ENCODE measurements at places on chromosomes 6 and 20.

DNA sequence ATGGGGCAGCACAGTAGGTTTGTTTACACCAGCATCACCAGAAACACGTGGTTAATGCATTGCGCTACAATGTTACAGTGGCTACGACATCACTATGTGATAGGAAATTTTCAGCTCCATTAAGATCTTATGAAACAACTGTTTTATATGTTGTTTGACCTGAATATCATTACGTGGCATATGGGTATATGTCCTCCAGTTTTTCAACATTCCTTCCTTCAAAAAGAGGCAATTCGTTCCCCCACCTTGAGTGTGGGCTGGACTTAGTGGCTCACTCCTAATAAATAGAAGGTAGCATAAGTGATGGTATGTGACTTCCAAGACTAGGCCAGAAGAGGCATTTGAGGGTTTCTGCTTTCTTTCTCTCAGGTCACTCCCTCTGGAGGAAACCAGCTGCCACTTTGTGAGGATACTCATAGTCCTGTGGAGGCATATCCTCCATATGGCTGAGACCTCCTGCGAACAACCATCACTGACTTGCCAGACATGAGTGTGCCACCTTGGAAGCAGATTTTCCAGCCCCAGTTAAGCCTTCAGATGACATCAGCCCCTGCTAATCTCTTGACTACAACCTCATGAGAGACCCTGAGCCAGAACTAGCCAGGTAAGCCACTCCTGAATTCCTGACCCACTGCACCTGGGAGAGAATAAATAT is 2.3 kb upstream of the TRAM2 start:
- no peak overlapping the region for H3K27ac ChIP-seq
- H3K27me3 ChIP-seq = no peaks in the 10 kb centered on the region
- no peak overlapping the region for H3K4me3 ChIP-seq
- peaks cover 3% of the 10 kb centered on the region for H3K36me3 ChIP-seq
- DNase-seq = no peak
- H3K4me1 ChIP-seq = peaks cover 30% of the 10 kb centered on the region

DNA sequence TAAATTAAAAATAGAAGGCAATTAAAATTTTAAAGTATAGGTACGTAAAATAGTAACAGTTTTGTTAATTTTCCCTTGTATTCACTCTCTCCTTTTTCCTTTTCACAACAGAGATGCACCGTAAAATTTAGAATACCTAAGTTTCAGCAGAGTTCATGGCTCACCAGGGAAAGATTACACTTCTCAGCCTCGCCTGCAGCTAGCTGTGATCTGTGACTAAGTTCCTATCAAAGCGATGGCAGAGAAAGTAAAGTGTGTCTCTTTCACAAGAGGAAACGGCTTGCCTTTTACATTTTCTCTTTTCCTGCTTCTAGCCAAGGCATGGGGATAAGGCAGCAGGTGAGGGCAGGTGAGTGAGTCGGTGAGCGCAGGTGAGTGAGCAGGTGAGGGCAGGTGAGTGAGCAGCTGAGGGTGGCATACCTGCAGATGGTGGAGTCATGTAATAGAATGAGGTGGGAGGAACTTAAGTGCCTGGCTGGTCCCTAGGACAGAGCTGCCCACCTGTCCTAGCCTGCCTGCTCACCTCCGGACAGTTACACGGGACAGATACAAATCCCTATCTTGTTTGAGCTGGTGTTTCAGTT is 30.9 kb downstream of the ZFP64 start:
- H3K4me3 ChIP-seq = no peak overlapping the region
- DNase-seq = no peak
- H3K27me3 ChIP-seq = no peaks in the 10 kb centered on the region

DNA sequence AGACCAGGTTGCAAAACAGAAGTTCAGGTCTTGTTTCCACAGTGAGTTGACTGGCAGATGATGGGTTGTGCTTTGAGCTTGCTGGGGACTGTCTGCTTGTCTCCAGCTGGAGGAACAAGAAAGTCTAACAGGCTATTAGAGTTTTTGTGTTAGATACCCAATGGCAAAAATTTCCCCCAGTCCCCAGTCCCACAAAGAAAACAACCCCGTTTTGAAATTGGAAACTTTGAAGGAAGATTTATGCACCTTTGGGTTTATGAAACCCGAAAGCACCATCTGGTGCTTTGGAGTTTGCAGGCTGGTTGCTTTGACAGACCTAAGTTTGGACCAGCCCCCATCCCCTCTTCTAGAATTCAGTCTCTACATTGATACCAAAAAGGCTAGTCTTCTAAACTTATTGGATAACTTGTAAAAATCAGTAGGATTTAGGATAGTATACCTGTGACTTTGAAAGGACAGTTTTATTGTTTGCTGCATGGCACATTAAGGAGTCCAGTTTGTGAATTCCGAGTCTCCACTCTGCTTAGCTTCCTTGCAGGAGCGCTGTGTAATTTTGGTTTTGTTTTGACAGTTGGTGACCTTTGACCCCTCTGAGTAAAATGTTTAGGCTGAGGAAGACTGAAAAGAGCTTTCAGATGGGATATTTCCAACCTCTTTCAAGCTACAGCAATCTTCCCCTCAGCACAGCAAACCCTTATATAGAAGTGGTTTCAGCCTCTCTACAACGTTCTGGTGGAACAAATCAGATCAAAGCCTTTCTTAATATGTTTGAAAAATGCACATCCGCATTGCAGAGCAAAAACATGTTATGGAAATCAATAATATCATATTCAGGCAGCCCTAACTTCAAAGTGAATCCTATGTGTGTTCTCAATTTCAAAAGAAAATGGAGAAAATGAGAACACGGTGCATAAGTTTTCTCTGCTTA is 25.5 kb upstream of the PRL start:
- no peaks in the 10 kb centered on the region for H3K4me1 ChIP-seq
- H3K27ac ChIP-seq = no peak overlapping the region

GRCh38 chr20:50469176-50469723 is 40.9 kb upstream of the PTPN1 start:
- no peak overlapping the region for H3K4me3 ChIP-seq
- no peak for DNase-seq
- H3K4me1 ChIP-seq = peaks cover 30% of the 10 kb centered on the region
- no peaks in the 10 kb centered on the region for H3K27me3 ChIP-seq

DNA sequence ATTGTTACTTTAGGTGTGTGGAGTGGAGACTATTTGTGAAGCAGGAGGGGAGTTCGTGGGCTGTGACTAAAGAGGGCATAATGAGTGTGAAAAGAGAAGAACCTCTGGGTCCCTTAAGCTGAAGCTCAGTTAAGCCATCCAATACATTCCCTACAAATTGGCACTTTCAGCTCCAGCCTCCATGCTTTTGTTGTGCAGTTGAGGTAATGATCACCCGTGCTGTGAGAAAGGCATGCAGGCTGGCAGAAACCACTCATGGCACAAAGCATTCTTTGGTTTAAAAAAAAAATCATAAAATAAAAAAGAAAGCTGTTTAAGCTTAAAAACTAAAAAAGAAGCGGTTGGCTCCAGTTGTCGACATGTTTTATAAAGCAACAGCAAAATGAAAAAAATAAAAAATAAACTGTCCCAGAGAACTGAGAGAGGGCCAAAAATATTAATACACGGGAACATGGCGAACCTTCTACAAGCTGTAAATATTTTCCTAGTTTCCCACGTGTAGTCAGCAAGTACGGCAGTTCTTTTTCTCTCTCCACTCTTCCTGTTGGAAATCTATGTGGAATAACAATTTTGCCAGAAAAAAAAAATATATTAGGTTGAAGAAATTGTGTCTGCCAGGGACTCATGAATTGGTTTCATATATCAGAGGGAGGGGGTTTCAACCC is 82.2 kb downstream of the ANKRD60 start:
- no peak for DNase-seq
- H3K27me3 ChIP-seq = peaks cover 20% of the 10 kb centered on the region
- H3K27ac ChIP-seq = no peak overlapping the region
- H3K36me3 ChIP-seq = no peaks in the 10 kb centered on the region
- no peak overlapping the region for H3K4me3 ChIP-seq

DNA sequence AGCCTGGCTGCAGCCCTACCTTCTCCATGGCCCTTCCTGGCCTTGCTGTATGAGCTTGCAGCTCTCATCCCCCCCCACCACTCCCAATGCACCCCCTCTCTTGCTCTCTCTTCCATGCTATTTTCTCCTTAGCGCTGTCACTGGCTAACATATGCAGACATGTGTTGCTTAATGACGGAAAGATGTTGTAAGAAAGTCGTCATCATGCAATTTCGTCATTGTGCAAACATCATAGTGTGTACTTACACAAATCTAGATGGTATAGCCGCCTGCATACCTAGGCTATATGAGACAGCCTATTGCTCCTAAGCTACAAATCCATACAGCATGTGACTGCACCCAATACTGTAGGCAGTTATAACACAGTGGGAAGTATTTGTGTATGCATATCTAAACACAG is 27.0 kb downstream of the ANGPT4 start:
- no peak for DNase-seq
- no peaks in the 10 kb centered on the region for H3K36me3 ChIP-seq
- H3K4me3 ChIP-seq = no peak overlapping the region
- H3K27me3 ChIP-seq = peaks cover 18% of the 10 kb centered on the region
- H3K27ac ChIP-seq = no peak overlapping the region

DNA sequence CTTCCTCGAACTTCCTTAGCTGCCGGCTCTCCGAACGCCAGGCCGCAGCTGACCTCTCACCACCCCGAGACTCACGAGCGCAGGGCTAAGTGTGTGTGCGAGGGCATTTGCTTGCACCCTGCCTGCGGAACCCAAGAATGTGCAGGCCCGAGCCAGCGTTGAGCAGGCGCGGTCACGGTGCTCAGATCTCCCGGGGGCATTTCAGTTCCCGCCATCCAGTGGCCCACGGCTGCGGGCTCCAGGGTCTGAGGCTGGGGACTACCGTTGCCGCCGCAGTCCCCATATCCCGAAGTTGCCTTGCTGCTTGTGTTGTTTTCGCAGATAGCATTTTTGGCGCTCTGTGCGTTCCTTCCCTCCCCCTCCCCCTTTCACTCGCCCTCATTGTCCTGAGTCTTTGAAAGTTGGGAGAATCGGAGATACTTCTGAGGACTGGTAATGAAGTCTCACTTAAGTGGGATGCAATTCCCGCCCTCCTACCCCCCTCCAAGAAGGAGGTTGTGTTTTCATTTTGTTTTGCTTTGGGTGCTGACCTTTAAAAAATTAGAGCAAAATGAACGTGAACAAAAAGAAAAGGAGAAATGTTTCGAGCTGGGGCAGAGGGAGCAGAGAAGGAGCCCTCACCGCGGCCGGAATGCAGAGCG is 1.7 kb downstream of the NR2E1 start:
- peaks cover 30% of the 10 kb centered on the region for H3K4me1 ChIP-seq
- peaks cover 94% of the 10 kb centered on the region for H3K27me3 ChIP-seq
- no peak for DNase-seq
- peaks cover 4% of the 10 kb centered on the region for H3K36me3 ChIP-seq
- H3K4me3 ChIP-seq = peak overlapping the region; percentile 43
- H3K27ac ChIP-seq = peak overlapping the region; percentile 80

Measured in activated CD4-positive, alpha-beta T cell treated with anti-CD3 and anti-CD28 coated beads, Interleukin-2, amount 10 ng/mL, durations not matched to agents 7 days and 5 days (primary cell).